ENCODE measurements at places on chromosomes 11 and 22.
A peak's percentile ranks its signal among the peaks of the same experiment; 100 is the strongest.

DNA sequence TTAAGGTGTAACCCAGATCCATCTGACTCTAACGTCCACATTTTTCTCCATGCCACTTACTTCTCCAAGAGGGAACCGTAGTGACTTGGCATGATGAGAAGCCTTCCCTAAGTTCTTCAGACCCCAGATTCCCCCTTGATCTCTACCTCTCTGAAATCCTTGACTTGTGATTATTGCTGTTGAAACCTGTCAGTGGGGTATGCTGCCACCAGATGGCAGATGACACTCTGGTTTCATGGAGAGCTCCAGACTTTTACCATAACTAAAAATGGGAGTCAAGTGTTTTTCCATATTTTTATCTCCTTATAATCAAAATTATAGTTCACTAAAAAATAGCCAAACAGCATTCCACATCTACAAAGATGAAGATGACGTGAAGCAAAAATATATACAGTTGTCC lies 504.2 kb downstream of the SOX6 start:
- no peak for DNase-seq

DNA sequence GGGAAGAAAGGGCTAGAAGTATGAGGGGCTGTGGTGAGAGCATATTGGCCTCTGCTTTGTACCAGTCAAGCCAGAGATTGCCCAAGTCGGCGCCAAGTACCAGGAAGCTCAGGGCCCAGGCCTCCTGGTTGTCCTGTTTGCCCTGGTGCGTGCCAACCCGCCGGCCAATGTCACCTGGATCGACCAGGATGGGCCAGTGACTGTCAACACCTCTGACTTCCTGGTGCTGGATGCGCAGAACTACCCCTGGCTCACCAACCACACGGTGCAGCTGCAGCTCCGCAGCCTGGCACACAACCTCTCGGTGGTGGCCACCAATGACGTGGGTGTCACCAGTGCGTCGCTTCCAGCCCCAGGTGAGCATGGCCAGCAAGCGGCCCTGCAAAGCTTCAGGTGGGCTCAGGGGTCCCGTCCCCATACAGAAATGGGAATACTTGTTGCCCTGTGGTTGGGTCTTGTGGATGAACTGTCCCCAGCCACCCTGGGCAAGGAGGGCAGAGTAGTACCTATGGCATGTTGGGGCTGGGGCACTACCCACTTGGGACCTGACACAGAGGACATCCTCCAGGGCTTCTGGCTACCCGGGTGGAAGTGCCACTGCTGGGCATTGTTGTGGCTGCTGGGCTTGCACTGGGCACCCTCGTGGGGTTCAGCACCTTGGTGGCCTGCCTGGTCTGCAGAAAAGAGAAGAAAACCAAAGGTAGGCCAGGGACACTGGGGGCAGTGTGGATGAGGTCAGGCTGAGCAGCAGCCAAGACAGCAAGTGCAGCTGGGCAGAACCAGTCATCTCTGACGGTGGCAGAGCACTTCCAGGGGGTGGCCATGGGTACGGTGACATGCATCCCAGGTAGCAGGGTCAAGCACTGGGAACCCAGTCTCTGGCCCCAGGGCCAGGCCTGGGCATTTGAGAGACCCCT lies 2.1 kb downstream of the TMEM25 start:
- DNase-seq = no peak

- DNase-seq = no peak
Observed at GRCh38 chr11:706439-706956, 467 bp downstream of the EPS8L2 start.

- DNase-seq = no peak
Observed at GRCh38 chr11:121082670-121083069, 18.4 kb upstream of the TECTA start.

GRCh38 chr11:111399187-111400031 lies 20.3 kb upstream of the POU2AF1 start:
- DNase-seq = no peak

DNA sequence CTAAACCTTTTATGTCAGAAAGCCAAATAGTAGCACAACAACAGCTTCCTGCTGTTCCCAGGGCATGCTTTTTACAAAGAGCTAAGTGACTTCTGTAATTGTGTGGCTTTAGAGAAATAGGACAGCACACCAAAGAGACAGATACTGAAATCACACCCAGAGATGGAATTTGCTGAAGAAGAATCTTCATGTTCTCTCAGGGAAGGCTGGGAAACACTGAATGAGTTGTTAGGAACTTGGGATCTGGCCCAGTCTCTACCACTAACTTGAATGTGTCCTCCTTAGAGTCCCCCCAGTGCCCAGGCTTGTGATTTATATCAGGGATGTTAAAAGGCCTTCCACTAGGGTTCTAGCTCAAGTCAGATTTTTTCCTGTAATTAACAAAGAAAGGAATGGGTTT lies 175.2 kb downstream of the DBX1 start:
- DNase-seq = no peak

GRCh38 chr11:36192425-36193289 lies 96.6 kb downstream of the COMMD9 start:
- no peak for DNase-seq

- no peak for DNase-seq
Observed at GRCh38 chr11:122723576-122723975, 68.1 kb downstream of the UBASH3B start.

- DNase-seq = no peak
Observed at GRCh38 chr11:118215262-118215661, 9.5 kb downstream of the JAML start.

DNA sequence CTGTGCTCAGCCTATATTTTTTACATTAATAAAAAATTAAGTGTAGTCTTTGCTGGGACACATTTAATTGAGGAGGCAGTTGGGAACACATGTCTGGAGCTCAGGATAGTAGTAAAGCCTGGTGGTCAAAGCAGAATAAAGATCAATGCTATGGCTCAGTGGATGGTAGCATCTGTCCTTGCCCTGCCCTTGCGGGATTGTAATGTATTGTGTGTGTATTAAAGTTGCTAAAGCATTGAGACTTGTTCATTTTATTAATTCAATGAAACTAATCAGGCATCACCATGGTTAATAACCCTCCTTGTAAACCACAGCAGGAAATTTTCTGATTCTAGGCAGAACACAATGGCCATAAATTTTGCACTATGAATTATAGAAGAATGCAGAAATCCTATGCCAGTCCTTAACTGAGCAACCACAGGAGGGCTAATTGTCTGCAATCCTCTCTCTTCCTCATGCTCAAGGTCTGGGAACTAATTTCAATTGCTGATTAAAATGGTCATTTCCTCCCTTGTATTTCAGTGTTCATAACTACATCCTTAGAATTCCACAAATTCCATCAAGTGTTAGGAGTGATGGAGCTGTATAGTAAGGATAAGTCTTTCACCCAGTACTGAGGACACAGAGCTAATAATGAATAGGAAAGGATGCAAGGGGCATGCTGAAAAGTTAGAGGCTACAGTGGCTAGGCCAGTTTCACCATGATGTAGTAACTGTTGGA lies 403.2 kb upstream of the DDI1 start:
- no peak for DNase-seq

GRCh38 chr11:13343931-13344717 lies 66.5 kb downstream of the BMAL1 start:
- peak; percentile 69 for DNase-seq

- DNase-seq = no peak
Observed at GRCh38 chr11:61042537-61042936, 59.8 kb upstream of the CD5 start.

DNA sequence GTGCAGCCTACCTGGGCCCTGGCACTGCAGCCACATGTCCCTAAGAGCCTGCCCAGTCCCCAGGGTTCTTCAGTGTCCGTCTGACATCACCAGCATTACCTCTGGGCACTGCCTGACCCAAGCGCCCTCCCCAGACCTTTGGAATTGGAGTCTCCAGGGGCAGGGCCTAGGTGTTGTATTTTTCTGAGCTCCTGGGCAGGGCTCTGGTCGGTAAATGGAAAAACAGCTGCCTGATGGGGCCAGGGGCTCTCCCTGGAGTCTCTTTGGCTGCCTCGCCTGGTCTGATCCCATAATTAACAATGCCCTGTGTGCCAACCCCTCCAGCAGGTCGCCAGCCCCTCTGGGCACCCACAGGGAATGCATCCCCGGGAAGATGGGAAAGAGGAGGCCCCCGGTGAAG lies 710.2 kb downstream of the BRD1 start:
- DNase-seq = no peak

DNA sequence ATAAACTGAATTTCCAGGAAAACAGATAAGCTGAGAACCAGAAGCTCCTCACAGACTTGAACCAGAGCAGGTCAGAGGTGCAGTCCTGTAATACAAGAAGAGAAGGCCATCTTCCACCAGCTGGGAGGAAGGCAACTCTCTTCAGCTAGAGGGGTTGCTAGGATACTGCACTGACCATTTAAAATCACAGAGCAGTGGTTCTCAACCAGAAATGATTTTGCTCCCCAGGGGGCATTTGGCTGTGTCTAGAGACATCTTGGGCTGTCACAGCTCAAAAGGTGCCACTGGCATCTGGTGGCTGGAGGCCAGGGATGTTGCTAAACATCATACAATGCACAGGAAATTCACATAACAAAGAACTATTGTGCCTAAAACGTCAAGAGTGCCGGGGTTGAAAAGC lies 17.2 kb downstream of the OPCML start:
- no peak for DNase-seq

DNA sequence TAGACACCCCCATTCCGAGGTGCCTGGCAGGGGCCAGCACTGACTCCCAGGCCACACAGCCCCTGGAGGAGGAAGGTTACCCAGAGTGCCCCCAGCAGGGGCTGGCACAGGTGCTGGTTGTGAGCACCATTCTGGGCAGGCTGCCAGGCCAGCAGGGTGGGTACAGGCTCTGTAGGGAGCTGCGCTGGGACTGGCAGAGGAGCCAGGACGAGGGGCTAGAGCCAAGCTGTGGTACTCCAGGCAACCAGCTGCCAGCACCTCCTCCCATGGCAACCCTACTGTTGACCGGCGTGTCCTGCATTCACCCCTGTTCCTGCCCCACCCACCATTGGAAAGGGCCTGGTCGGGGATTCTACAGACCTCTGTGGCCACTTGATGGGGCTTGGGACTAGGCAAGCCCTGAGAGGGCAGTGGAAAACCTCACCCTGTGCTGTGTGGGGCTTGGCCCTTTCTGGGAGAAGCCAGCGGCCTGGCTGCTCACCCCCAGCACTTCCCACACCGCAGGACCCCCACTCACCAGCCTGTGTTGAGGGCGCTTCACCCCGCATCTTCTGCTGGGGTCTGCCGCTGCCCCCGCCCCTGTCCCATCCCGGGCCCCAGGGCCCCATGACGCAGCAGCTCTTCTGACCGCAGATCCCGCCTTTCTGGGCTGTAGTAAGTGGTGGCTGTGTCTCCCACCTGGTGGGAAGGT lies 1.9 kb downstream of the CLDN5 start:
- DNase-seq = no peak

DNA sequence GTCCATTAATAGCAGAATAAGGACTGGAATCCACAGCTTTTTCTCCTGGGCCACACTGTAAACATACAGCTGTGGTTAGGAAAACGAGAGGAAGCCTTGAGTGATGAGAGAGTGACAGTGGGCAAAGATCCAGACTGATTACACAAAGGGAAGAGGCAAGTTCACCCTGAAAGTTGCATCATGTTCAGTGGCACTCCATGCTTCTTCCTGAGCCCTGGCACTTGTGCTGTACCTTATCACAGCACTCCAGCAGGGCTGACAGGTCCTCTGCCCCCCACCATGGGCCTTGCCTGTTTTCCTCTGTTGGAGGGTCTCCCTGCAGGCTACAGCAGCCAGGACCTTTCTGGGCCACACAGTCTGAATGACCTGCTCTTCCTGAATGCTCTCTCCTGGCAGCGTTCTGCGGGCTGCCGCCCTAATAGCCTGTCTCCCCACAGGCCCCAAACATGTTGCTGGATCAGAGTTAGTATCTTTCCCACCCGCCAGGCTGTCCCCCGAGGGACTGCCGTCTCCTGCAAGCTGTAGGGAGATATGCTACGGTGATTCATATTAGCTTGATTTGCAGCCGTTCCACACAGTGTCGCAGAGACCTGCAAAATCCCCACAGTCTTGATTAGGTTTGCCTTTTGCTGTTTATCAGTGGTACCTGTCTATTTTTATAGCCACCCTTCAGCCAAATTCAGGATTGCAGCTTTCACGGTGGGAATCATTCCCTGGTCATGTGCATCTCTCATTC lies 60.2 kb downstream of the NTM start:
- no peak for DNase-seq

DNA sequence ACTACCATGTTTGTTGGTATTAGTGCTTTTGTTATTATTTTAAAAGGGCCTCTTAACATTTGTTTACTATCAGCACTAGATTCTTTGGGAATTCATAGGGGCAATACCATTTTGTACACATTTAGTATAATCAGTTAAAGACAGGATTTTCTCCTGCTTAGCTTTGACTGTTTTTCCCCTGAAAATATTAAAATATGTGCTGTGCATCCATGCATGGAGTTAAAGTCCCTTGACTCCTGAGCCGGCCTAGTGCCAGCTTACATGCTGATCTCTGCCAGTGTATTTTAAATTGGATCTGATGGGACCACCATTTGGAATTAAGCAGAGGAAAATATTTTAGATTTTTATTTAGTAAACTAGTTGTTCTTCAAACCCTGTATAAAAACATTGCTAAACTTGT lies 161.4 kb downstream of the METTL15 start:
- no peak for DNase-seq

GRCh38 chr11:93573184-93573583 lies 30.0 kb upstream of the SMCO4 start:
- DNase-seq = no peak

- DNase-seq = no peak
Observed at GRCh38 chr11:72535194-72535547, 100.8 kb upstream of the CLPB start.

GRCh38 chr22:34306361-34306760 lies 386.1 kb upstream of the LARGE1 start:
- DNase-seq = no peak

- DNase-seq = no peak
Observed at GRCh38 chr22:48212727-48213126, 1450.3 kb downstream of the TBC1D22A start.

- DNase-seq = no peak
Observed at GRCh38 chr11:35007277-35007676, 90.9 kb downstream of the PDHX start.

DNA sequence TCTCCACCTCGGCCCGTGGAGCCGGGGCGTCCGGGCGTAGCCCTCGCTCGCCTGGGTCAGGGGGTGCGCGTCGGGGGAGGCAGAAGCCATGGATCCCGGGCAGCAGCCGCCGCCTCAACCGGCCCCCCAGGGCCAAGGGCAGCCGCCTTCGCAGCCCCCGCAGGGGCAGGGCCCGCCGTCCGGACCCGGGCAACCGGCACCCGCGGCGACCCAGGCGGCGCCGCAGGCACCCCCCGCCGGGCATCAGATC lies 439 bp downstream of the YAP1 start:
- DNase-seq = no peak

GRCh38 chr22:23411739-23412138 lies 168.4 kb downstream of the IGLL1 start:
- DNase-seq = no peak

DNA sequence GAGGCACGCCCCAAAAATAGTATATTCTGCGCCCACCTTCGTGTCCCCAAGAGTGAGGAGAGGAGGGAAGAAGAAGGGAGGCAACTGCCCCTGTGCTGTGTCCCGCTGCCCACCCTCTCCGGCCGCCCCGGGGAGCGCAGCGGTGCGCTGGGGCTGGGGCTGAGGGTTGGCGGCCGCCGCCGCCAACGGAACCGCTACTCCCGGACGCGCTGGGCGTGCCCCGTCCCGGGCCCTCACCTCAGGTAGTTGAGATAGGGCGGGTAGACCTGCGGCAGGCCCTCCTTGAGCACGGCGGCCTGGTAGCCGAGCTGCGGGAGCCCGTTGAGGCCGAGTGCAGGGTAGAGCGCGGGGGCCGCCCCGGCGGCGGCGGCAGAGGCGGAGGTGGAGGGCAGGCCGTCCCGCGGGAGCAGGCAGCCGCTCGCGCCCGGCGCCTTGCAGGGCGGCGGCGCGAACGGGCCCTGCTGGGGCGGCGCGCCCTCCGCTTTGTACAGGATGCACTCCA lies 2.4 kb downstream of the PGR start:
- peak; percentile 15 for DNase-seq

- DNase-seq = no peak
Observed at GRCh38 chr11:129637473-129637872, 178.2 kb upstream of the TMEM45B start.

Measured in right renal cortex interstitium (tissue), 3 donors.